Activated CD8-positive, alpha-beta T cell treated with anti-CD3 and anti-CD28 coated beads, Interleukin-2, amount 10 ng/mL, durations not matched to agents 7 days and 5 days (primary cell): ENCODE measurements at places on chromosomes 7 and 10. TPM values are rescaled to one million over a fixed set of nuclear protein-coding genes. Genes with fewer than 3 reads are reported as not detected.

GRCh38 chr7:24500599-24500998 lies 72.7 kb upstream of the PALS2 start:
- H3K4me1 ChIP-seq = no peaks in the 10 kb centered on the region
- DNase-seq = no peak
- H3K27me3 ChIP-seq = peaks cover 7% of the 10 kb centered on the region
- H3K27ac ChIP-seq = no peak overlapping the region
- no peaks in the 10 kb centered on the region for H3K36me3 ChIP-seq

DNA sequence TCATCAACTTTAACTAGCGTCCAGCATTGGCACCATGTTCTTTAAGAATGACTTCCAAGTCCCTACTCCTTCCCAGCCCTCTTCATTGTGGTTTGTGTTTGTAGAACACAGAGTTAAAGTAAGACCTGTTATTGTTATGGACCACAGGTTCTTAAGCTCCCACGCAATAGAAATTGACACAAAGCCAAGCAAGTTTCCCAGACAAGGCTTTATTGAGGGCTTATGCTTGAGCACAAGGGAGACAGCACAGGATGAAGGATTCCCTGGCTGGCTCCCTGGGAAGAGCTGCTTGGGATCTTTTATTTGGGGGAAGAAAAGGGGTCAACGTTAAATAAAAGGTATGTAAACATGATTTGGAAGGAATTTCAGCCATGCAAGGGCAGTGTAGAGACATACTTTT lies 44.3 kb upstream of the PRKCQ start:
- no peak for DNase-seq
- H3K4me1 ChIP-seq = peaks cover 9% of the 10 kb centered on the region
- H3K27me3 ChIP-seq = no peaks in the 10 kb centered on the region
- H3K36me3 ChIP-seq = peaks cover 16% of the 10 kb centered on the region

- H3K4me1 ChIP-seq = no peaks in the 10 kb centered on the region
- no peak for DNase-seq
- H3K27ac ChIP-seq = no peak overlapping the region
- H3K36me3 ChIP-seq = no peaks in the 10 kb centered on the region
- H3K27me3 ChIP-seq = no peaks in the 10 kb centered on the region
Measured at GRCh38 chr10:126397640-126398382, 9.5 kb upstream of the ADAM12 start.

- no peaks in the 10 kb centered on the region for H3K27me3 ChIP-seq
- no peaks in the 10 kb centered on the region for H3K4me1 ChIP-seq
- no peak overlapping the region for H3K27ac ChIP-seq
- no peak for DNase-seq
Measured at GRCh38 chr10:58653139-58653538, 140.5 kb downstream of the BICC1 start.

Gene RARRES2
- total RNA-seq = not detected

Gene PAPOLB
- not detected for total RNA-seq

DNA sequence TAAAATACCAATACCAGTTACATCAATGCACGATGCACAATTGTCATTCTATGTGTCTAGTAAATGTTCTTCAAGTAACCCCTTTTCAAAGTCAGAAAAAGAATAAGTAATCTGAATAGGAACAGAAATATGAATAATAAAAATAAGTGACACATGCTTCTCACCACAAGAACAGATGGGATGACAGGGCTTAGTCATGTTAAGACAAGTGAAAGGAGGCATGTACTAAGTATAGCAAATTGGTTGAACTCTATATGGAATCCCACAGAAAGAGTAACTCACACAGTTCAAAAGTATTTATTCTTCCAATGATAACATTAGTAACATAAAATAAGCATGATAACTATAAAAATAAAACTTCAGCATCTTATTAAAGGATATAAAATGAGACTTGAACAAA lies 100.9 kb upstream of the TAS2R16 start:
- no peak overlapping the region for H3K4me3 ChIP-seq
- no peak overlapping the region for H3K27ac ChIP-seq
- no peaks in the 10 kb centered on the region for H3K27me3 ChIP-seq
- DNase-seq = no peak
- H3K4me1 ChIP-seq = no peaks in the 10 kb centered on the region
- no peaks in the 10 kb centered on the region for H3K36me3 ChIP-seq

DNA sequence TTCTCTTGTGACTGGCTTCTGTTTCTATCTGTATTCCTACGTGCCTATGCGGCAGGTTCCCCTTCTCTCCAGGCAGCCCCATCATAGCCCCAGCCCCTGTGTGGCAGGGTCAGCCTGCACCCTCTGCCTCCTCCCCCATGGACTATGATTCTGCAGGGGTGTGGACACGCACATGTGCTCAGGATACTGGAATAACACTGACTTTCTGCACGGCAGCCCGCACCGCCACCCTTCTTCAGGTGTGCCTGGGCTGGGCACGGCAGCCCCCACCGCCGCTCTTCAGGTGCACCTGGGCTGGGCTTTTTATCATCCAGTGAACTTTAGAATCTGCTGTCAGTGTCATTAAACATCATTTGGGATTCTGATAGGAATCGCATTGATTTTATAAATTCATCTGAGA lies 202.6 kb upstream of the PPP2R2D start:
- no peak overlapping the region for H3K27ac ChIP-seq
- no peaks in the 10 kb centered on the region for H3K36me3 ChIP-seq
- no peak for DNase-seq
- no peaks in the 10 kb centered on the region for H3K4me1 ChIP-seq

Gene GRID2IP
- not detected for total RNA-seq

- no peak overlapping the region for H3K4me3 ChIP-seq
- no peak for DNase-seq
- no peak overlapping the region for H3K27ac ChIP-seq
- H3K27me3 ChIP-seq = peaks cover 4% of the 10 kb centered on the region
- no peaks in the 10 kb centered on the region for H3K36me3 ChIP-seq
- H3K4me1 ChIP-seq = peaks cover 12% of the 10 kb centered on the region
Measured at GRCh38 chr7:155945670-155946325, 133.5 kb upstream of the SHH start.

DNA sequence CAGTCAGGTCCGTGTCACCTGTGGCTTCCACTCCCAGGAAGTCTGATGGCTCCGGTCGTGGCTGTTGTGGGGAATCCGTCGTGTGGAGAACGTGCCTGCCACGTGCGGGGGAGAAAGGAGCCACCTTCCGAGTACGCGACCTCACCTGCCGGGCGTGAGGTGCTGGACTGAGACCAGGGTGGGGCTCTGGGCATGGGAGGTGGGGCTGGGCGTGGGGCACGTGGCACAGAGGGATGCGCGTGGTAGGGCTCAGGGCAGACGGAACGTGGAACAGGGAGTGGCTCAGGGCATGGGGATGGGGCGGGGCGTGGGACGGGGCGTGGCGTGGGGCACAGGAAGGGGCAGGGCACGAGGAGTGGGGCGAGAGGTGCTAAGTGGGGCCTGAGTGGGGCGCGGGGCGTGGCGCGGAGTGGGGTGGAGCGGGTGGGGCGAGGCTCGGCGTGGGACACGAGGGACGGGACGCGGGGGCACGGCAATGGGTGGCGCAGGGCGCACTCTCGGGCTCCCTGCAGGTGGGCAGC lies 64.8 kb downstream of the C10orf143 start:
- no peaks in the 10 kb centered on the region for H3K4me1 ChIP-seq
- no peak overlapping the region for H3K27ac ChIP-seq
- peaks cover 3% of the 10 kb centered on the region for H3K27me3 ChIP-seq
- no peak overlapping the region for H3K4me3 ChIP-seq
- H3K36me3 ChIP-seq = no peaks in the 10 kb centered on the region

DNA sequence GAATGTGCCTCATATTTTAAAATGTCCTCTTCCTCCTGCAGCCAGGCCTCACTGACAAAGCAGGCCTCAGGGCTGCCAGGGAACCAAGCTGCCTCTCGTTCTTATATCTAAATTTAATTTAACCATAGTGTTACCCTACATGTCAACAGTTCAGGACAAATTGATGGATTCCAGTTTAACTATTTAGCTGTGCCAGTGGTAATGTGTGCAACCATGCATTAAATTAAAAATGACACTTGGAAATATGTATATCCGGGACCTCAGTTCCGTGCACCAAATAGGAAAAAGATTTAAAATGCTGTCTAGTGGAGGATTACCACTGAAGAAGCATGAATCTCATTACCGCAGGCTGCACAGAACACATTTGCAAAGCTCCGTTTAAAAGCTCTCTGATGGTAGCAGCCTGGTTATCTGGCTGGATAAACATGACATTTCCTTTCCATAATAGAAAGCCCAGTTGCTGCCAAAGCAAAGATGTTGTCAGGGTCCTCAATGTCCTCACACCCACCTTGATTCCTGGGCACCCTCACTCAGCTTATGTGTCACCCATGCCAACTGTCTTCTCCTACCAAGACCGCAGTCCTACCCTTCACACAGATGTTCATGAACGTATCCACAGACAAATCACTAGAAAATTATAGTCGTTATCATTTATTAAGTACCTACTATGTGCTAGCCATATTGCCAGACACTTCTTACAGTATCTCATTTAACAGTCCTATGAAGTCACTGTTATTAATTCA lies 73.3 kb upstream of the FRMD4A start:
- H3K27me3 ChIP-seq = peaks cover 19% of the 10 kb centered on the region
- H3K4me1 ChIP-seq = no peaks in the 10 kb centered on the region
- no peak for DNase-seq
- no peaks in the 10 kb centered on the region for H3K36me3 ChIP-seq
- H3K27ac ChIP-seq = no peak overlapping the region

GRCh38 chr7:44051611-44052220 lies 7.2 kb downstream of the DBNL start:
- H3K36me3 ChIP-seq = peaks cover 56% of the 10 kb centered on the region
- peak overlapping the region; percentile 39 for H3K27ac ChIP-seq
- peaks cover 53% of the 10 kb centered on the region for H3K4me1 ChIP-seq
- H3K27me3 ChIP-seq = no peaks in the 10 kb centered on the region
- no peak for DNase-seq
- no peak overlapping the region for H3K4me3 ChIP-seq

Gene CHRM2
- not detected for total RNA-seq

DNA sequence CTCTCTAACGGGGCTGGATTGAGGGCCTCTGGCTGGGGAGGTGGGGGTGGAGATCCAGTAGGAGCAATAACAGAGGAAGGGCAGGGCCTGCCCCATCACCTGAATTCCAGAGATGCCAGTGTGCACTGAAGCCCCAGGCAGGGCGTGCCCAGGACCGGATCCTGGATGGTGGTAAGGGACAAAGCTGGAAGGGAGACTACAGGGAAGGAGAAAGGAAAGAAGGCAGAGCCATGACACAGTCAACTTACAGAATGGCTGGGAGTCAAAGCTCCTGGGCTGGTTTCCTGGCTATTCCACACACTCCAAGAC lies 666 bp downstream of the TMEM139 start:
- no peak overlapping the region for H3K4me3 ChIP-seq
- H3K4me1 ChIP-seq = peaks cover 55% of the 10 kb centered on the region
- no peaks in the 10 kb centered on the region for H3K27me3 ChIP-seq
- no peak overlapping the region for H3K27ac ChIP-seq
- peaks cover 29% of the 10 kb centered on the region for H3K36me3 ChIP-seq
- no peak for DNase-seq

GRCh38 chr10:8076933-8077332 lies 22.4 kb downstream of the GATA3 start:
- H3K27ac ChIP-seq = no peak overlapping the region
- no peaks in the 10 kb centered on the region for H3K27me3 ChIP-seq
- H3K36me3 ChIP-seq = peaks cover 60% of the 10 kb centered on the region
- H3K4me1 ChIP-seq = peaks cover 20% of the 10 kb centered on the region
- H3K4me3 ChIP-seq = no peak overlapping the region

DNA sequence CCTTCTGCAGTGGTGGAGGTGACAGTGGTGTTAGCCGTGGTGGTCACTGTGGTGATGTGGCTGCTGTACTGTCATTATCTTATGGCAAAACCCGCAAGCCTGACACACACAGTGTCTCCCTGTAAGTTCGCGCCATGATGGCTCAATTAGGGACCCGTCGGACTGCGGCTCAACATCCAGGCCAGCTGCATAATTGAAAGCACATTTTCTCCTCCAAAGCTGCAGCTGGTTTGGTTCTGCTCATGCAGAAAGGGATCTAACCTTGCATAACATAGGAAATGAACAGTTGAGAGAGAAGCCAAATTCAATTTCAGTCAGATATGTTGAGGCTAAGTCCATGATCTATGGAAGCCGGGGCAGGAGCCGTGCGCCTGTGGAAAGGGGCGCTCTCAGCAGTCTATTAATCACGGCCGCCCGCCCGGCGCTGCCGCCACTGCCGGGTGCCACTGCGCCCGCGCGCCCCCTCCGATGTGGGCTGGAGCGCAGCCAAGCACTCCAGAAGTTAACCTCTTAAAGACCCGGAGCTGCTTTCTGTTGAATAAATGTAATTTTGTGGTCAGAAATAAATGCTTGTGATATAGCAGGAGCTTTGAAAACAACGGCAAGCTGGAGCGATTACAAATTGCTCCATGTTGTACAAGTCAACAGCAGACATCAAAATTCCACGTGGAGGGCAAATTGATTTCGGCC lies 227.7 kb downstream of the CUX1 start:
- H3K27ac ChIP-seq = no peak overlapping the region
- H3K4me1 ChIP-seq = peaks cover 2% of the 10 kb centered on the region
- H3K4me3 ChIP-seq = no peak overlapping the region
- DNase-seq = no peak
- H3K27me3 ChIP-seq = no peaks in the 10 kb centered on the region

GRCh38 chr10:34578468-34578867 lies 236.6 kb downstream of the PARD3 start:
- H3K4me1 ChIP-seq = no peaks in the 10 kb centered on the region
- no peaks in the 10 kb centered on the region for H3K36me3 ChIP-seq
- H3K4me3 ChIP-seq = no peak overlapping the region
- no peaks in the 10 kb centered on the region for H3K27me3 ChIP-seq

DNA sequence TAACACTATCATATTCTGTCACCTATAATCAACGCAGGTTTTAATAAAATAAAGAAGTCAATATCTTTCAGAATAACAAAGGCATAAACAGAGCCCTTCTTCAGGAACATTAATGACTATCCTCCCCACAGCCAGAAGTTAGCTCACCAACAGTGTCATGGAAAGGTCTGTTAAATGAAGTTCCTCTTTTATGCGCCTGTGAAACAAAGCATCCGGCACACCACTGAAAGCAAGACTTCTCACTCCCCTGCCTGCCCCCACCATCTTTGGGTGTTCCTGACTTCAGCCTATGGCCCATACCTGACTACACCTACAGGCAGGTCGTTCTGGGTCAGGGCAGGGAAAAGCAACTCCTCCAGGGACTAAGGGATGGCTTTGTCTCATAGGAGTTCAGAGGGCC lies 205.4 kb downstream of the FANK1 start:
- no peaks in the 10 kb centered on the region for H3K27me3 ChIP-seq
- H3K27ac ChIP-seq = no peak overlapping the region
- no peaks in the 10 kb centered on the region for H3K36me3 ChIP-seq
- no peaks in the 10 kb centered on the region for H3K4me1 ChIP-seq

- H3K27me3 ChIP-seq = no peaks in the 10 kb centered on the region
- no peaks in the 10 kb centered on the region for H3K4me1 ChIP-seq
- no peak overlapping the region for H3K4me3 ChIP-seq
- no peaks in the 10 kb centered on the region for H3K36me3 ChIP-seq
Measured at GRCh38 chr10:77179015-77179695, 458.5 kb downstream of the KCNMA1 start.
